ENCODE measurements at places on chromosomes 16 and 17.

DNA sequence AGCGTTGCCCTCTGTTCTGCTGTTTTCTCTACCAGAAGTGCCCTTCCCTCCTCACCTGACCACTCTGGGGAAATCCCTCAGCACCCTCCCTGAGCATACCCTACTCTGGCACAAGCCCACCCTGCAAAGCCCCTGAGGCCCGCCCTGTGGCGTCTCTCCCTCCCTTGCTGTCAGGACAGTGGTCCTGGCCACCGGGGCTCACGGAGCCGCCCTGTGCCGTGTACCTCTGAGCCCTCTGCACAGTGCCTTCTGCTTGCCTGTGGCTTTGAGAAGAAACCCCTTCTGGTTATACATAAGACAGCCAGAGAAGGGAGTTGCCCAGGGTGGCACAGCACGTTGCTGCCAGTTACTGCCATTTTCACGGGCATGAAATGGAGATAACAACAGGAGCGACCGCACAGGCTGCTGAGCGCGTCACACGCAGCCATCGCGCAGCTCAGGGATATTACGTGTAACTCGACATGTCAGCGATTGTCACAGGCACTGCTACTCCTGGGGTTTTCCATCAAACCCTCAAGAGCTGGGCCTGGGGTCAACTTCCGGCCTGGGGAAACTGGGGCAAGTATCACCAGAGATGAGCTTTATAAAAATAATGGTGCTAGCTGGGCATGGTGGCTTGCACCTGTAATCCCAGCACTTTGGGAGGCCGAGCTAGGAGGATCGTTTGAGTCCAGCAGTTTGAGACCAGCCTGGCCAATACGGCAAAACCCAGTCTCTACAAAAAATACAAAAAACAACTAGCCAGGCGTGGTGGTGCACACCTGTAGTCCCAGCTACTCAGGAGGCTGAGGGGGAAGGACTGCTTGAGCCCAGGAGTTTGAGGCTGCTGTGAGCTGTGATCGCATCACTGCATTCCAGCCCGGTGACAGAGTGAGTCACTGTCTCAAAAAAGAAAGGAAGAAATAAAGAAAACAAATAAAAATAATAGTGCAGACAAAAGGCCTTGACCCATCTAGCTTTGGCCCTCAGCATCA lies 14.8 kb downstream of the SCGB1C2 start:
- DNase-seq, result no peak

GRCh38 chr17:60740584-60740983 lies 62.9 kb downstream of the BCAS3 start:
- no peak for DNase-seq

- no peak for DNase-seq
Measured at GRCh38 chr17:27461192-27461859, 5.1 kb downstream of the KSR1 start.

DNA sequence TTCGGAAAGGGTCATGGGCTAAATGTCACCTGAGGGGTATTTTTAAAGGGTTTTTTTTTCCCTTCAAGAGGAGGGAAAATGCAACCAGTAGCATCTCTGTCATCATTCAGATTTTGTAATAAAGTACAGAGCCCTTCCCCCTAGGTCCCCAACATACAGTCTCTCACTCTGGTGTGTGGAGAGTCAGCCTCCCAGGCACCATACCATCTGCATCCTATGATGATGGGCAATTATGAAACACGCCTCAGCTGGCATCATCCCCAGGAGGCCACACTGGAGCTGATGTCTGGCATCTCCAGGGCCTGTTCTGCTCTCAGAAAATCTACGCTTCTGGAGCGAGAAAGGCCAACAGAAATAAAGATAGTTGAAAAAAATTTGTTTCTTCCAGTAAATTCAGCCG lies 32.0 kb downstream of the TBX4 start:
- no peak for DNase-seq

DNA sequence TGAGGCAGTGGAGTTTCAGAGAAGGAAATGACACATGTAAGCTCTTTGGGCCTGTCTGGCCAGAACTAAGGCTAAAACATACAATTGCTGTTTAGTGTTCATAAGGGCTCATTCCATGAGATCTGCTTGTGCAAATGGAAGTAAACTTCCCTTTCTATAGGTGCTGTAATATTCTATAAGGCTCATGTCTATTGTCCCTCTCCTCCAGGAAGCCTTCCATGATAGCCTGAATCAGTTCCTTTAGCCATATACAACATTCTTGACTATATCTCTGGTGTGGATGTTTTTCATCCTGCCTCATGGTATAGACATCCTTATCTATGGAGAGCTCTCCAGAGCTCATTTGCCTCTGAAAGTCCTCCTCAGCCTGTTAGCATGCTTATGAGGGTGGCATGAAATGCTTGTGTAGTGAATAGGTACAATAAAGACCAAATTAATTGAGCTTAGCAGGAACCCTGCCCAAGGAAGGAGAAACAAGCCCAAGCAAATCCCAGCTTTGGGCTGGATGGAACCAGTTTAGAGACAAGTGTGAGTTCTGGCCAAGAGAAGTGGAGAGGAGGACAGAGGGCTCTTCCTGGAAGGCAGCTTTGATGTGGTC lies 1.6 kb upstream of the ETV4 start:
- no peak for DNase-seq

DNA sequence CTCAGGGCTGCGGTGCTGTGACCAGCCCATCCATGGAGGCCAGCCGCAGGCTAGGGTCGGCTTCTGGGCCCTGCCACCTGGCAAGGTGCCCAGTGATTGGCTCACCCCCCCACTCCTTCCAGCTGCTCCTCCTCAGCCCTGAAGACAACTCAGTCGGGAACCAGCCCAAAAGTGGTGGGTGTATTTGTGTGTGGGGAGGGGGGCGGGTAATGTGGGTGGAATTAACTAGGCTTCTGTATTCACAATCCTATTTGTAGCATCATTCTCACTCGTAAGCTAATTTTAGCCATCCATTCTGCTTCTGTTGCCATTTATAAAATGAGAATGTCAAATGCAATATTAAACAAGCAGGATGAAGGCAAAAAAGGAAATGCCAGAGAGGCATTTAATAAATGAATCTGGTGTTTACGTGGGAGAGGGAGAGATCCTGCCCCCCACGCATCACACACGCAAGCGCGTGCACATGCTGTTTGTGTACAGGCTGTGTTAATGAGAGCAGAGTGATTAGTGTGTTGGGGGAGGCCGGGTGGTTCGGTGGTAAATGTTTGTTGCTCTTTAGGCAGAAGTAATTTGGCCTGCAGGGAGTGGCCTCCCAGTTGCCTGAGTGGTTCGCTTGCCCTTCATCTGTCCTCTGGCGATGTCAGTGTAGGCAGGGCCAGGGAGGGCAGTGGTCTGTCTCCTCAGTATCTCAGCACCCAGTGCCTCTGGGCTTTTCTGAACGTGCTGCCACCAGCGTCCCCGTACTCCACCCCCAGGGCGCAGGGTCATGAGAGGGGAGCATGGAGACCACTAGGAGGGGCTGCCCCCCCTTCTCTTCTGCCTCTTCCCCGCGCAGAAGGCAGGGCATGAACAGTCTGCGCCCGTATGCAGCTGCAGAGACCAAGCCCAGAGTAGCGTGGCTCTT lies 140.1 kb downstream of the CCDC182 start:
- no peak for DNase-seq

DNA sequence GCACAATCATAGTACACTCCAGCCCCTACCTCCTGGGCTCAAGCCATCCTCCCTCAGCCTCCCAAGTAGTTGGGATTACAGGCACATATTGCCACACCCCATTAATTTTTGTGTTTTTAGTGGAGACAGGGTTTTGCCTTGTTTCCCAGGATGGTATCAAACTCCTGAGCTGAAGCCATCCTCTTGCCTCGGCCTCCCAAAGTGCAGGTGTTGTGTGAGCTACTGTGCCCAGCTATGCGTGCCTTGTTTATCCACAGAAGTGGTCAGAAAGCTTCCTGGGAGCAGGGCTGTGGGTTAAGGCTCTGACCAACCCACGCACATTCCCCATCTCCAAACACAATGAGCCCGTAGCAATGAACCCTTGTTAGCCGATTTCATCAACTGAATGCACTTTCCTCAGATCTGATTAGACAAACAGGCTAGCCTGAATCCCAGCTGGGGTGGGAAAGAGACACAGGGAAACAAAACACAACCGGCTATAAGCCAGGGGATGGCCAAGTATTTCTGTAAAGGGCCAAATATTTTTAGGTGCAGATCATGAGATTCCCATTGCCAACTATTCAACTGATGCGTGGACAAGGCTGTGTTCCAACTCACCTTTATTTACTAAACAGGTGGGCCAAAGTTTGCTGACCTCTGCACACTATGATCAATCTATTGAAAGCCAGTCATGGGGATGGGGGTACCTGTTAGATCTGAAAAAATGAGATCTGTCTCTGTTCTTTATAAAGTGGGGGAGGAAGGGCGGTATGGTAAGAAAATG lies 193.6 kb downstream of the CPPED1 start:
- DNase-seq, result no peak

DNA sequence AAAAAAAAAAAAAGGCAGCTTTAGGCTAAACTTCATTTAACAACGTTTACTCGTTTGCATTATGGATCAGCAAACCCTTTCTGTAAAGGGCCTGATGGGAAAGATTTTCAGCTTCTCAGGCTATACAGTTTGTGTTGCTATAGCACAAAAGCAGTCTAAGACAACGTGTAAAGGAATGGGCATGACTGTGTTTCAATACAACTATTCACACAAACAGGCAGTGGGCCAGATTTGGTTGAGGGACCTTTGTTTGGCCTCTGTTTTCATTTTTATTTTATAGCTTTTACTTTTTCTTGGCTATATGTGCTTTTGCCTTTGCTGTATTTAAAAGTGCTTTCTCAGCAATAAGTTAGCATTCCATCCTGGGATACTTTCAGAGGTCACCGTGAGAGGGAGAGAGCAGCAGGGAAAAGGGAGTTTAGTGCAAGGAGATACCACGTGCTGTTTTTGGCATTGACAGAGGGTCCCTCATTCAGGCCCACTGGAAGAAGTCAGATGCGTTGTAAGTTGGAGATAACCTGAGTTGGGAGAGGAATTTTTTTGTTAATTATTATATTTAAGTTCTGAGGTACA lies 335.6 kb downstream of the UTP18 start:
- no peak for DNase-seq

DNA sequence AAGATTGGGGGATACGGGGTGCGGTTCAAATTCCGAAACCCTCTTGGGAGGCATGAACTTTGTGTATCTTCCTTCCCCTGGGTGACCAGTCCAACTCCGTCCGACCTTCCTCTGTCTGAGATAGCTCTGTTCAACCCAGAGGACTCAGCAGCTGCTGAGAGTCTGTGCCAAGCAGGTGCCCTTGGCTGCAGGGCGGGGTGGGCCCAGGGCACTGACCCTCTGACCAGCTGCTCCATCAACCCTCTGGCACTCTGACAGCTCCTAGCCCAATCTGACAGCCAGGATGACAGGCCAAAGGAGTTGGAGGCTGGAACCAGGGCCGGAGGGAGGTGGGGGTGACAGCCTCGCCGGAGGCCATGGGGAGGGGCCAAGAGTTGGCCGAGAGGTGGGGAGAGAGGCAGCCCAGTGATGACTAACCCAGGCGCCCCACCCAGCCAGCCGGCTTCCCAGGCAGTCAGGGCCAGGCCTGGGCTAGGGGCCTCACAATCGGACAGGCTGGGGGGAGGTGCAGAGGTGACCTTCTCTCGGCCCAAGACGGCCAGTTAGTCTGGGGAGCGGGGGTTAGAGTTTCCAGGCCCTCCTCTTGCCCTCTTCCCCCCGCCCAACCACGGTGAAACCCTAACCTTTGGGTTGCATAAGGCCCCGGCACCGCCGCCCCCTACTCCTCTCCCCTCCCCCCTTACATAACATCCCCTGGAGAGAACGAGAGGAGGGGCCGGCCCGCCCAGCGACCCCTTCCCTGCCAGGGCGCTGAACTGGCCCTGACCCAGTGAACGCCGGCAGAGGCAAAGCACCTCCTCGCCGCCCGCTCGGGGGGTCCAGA lies 5.0 kb upstream of the TLCD2 start:
- peak; percentile 43 for DNase-seq

DNA sequence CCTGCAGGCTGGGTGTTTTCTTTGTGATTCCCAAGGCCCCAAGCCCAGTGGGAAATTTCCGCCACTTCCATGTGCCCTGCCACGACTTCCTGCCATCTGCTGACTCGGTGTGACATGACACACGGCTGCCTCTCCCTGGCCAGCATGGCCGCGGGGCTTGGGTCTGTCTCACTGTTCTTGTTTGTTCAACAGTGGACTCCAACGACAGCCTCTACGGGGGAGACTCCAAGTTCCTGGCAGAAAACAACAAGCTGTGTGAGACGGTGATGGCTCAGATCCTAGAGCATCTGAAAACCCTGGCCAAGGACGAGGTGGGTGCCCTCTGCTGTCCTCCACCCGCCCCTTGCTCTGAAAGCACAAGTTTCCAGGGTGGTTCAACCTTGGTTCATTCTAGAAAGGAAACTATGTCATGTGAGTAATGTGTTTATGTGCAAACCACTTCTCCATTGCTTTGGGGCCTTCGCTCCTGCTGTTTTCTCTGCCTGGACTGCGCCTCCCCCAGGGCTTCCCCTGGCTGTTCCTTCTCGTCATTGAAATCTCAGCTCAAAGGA lies 26.8 kb downstream of the KNOP1 start:
- DNase-seq, result no peak

- DNase-seq, result no peak
Measured at GRCh38 chr16:75462806-75463205, 1.7 kb downstream of the TMEM170A start.

GRCh38 chr16:69093974-69094373 lies 11.5 kb upstream of the HAS3 start:
- no peak for DNase-seq

DNA sequence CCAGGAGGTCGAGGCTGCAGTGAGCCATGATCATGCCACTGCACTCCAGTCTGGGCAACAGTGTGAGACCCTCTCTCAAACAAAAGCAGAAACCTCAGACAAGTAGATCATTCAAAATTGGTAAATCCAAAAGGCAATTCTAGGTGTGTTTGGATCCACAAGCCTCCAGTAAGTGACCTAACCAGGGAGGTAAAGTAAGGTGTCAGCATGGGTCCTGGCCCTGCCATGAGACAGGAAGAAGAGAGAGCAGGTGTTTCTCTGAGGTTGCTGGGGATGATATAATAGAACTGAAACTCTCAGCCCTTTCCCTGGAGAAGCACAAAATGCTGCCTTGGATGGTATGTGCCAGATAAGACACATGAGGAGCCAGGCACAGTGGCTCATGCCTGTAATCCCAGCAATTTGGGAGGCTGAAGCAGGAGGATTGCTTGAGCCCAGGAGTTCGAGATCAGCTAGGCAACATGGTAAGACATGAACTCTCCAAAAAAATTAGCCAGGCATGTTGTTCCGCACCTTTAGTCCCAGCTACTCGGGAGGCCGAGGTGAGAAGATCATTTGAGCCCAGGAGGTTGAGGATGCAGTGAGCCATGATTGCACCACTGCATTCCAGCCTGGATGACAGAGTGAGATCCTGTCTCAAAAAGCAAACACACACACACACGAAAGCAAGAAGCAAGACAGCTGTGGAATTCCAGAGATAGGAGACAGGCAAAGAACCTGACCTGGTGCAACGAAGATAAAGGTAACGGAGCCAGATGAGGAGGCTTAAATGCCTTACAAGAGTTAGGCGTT lies 6.5 kb downstream of the TM4SF5 start:
- DNase-seq, result no peak

- DNase-seq, result no peak
Measured at GRCh38 chr17:4972752-4973151, 5.1 kb upstream of the SPAG7 start.

GRCh38 chr17:21279582-21279981 lies 4.9 kb upstream of the MAP2K3 start:
- DNase-seq, result no peak
